GM10248 (cell line): ENCODE measurements at places on chromosomes 2 and 18.

DNA sequence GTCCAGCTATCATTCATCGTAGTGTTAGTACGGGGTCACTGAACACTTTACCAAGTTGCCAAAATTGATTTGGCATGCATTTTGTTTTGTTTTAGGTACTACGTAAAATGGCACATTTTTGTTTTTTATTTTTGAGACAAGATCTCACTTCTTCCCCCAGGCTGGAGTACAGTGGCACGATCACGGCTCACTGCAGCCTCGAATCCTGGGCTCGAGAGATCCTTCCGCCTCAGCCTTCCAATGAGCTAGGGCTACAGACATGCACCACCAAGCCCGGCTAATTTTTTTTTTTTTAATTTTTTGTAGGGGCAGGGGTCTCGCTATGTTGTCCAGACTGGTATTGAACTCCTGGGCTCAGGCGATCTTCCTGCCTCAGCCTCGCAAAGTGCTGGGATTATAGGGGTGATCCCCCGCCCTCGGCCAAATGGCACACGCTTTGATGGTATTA lies 786 bp downstream of the TAF1B start:
- no peak for DNase-seq

- no peak for DNase-seq
These were observed 888.8 kb downstream of the CNTNAP5 start for GRCh38 chr2:124913868-124914267.

DNA sequence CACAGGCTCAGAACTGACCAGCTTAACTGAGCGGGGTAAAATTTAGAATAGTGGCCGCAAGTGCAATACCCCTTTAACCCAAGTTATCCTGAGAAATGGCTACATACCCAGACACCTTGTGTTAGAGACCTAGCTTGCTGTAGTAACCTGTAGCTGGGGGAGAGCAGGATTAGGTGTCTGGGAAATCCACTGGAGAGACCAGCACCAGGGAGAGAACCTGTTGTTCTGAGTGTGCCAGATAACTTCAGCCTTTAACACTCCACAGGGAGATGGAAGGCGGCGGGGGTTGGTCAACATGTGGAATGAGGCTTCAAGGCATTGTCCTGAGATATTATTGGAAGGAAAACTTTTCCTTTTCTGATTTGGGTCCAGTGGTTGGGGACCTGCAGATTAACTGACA lies 356.0 kb downstream of the PTPRM start:
- no peak for DNase-seq

DNA sequence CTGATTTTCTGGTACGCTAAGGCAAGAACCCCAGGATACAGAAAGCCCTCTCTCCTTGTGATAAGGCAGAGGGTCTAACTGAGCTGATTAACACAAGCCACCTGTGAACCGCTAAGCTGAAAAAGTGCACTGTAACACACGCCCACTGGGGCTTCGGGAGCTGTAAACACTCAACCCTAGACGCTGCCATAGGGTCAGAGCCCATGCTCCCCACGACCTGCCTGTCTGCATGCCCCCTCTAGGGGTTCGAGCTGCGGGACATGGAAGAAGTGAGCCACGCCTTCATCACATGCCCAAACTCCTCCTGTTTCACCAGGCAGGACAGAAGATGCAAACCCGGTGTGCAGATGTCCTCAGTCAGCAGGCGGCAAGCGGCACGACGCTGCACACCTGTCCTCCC lies 173.9 kb upstream of the RAB12 start:
- DNase-seq = no peak

GRCh38 chr2:210818473-210818872 lies 262.1 kb downstream of the CPS1 start:
- DNase-seq = no peak

DNA sequence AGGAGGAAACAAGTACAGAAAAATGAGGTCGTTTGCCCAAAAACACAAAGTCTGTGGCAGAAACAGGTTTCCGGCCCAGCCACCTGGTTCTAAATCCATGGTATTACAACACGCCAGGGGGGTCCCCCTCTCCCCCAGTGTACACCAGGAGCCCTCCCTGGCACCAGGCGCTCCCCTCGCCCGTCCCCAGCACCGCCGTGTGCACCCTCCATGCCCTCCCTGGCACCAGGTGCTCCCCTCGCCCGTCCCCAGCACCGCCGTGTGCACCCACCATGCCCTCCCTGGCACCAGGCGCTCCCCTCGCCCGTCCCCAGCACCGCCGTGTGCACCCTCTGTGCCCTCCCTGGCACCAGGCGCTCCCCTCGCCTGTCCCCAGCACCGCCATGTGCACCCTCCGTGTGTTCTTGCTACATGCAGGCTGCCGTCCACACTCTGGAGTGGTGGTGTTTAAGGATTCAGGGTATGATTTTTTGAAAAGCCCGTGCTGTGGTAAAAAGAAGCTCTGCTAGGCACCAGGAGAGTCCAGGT lies 59.8 kb upstream of the NFATC1 start:
- DNase-seq = no peak

- no peak for DNase-seq
These were observed 170.5 kb downstream of the CDH20 start for GRCh38 chr18:61503688-61504087.

GRCh38 chr2:176619504-176619903 lies 350.3 kb downstream of the MTX2 start:
- no peak for DNase-seq

- no peak for DNase-seq
These were observed 467.4 kb downstream of the SOX11 start for GRCh38 chr2:6159606-6160005.
